Stimulated activated CD8-positive, alpha-beta memory T cell treated with anti-CD3 and anti-CD28 coated beads, Interleukin-4, amount 100 ng/mL, for 4 hours (primary cell): ENCODE measurements at places on chromosomes 1 and 21.

DNA sequence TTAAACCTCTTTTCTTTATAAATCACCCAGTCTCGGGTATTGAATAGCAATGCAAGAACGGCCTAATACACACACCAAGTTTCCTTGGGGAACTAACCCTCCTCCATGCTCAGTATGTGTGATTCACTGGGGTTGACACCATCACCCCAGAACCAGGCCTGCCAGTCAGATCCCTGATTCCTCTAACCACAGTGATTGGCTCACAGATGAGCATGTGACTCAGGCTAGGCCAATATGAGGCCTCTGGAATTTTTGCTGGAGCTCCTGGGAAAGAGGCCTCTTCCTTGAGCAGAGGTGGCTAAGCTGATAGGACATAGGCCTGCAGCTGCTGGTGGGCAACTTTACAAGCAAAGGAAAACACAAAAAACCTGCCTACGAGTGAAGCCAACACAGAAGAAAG, 74.7 kb upstream of the ZBTB40 start:
- no peak for DNase-seq

DNA sequence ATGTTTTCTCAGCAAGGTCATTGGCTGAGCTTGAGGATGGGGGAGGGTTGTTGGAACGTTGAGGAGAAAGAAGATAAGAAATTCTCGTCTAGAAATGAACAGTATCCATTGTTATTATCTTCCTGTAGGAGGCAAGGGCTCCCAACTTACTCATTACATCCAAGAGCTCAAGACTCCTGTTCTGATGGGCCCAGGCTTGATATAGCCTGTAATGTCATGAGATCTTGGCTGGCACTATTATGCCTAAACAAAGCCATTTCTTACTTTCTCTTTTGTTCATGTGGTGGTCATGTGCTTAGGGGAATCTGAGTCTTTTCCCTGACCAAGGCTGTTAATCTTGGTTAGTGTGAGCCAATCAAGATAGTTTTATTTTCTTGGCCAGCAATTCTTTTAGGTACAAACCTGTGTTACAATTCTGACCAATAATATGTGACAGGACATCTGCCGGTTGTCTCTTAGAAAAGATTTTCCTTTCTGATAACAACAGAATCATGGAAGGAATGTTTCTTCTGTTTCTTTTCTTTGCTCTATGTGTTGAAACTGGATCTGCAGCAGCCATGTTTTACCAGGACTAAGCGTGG, 15.2 kb upstream of the IGSF3 start:
- DNase-seq = no peak

DNA sequence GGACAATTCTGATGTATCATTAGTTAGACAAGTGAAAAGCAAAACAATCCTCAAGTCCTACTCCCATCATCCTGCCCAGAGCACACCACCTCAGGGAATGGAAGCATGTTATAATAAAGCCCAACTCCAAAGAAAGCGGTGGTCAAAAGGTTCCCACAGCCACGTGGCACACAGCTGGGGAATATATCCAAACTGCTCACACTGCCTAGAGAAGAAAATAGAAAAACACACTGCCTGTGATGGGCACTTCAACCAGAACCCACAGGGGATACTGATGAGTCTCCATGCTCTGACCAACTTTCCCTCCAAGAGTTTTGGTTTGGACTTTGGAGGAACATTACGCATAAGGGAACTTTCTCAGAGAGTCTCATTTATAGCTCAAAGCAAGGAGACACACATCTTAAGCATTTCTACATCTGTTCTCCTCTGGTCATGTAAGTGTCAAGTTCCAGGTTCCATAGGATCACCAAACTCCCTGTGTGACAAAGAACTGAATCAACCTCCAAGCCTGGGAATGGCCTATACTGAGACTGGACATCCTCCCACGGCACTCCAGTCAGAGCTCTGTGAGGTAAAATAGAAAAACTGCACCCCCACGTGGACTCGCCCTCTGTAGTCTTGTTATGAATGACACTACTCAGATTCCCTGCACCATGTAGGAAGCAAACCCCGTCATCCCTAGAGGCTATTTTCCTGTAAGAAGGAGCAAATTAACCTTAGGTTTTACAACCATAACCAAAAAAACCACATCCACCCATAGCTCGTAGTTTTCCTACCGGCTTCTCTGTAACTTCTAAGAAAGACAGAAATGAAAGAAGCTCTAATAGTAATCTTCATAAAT, 12.2 kb downstream of the DSTYK start:
- DNase-seq = no peak

GRCh38 chr1:156741481-156741983, 644 bp upstream of the MRPL24 start:
- DNase-seq = no peak

GRCh38 chr1:3312898-3313575, 141.4 kb upstream of the ARHGEF16 start:
- DNase-seq = no peak

GRCh38 chr1:156911577-156912298, 8.7 kb upstream of the LRRC71 start:
- no peak for DNase-seq

GRCh38 chr1:225842074-225842473, 32.1 kb downstream of the EPHX1 start:
- DNase-seq = no peak

GRCh38 chr1:227893949-227894721, 53.6 kb downstream of the WNT9A start:
- DNase-seq = no peak
